ENCODE measurements at places on chromosomes 7 and 10. TPM values are rescaled to one million over a fixed set of nuclear protein-coding genes. Genes with fewer than 3 reads are reported as not detected.

Gene PON1
- 0.49 TPM for total RNA-seq

Gene GSTK1
- total RNA-seq, result 149 TPM

- no peak overlapping the region for H3K27ac ChIP-seq
- no peak overlapping the region for H3K4me3 ChIP-seq
- no peaks in the 10 kb centered on the region for H3K36me3 ChIP-seq
- peaks cover under 1% of the 10 kb centered on the region for H3K4me1 ChIP-seq
- no peak for DNase-seq
- H3K27me3 ChIP-seq, result no peaks in the 10 kb centered on the region
These were observed 70.9 kb downstream of the ATXN7L1 start for GRCh38 chr7:105805447-105806019.

- peak overlapping the region; percentile 70 for H3K27ac ChIP-seq
- H3K36me3 ChIP-seq, result no peaks in the 10 kb centered on the region
- H3K4me3 ChIP-seq, result peak overlapping the region; percentile 93
- H3K4me1 ChIP-seq, result peaks cover 14% of the 10 kb centered on the region
These were observed 660 bp downstream of the SUV39H2 start for GRCh38 chr10:14879124-14879927.

DNA sequence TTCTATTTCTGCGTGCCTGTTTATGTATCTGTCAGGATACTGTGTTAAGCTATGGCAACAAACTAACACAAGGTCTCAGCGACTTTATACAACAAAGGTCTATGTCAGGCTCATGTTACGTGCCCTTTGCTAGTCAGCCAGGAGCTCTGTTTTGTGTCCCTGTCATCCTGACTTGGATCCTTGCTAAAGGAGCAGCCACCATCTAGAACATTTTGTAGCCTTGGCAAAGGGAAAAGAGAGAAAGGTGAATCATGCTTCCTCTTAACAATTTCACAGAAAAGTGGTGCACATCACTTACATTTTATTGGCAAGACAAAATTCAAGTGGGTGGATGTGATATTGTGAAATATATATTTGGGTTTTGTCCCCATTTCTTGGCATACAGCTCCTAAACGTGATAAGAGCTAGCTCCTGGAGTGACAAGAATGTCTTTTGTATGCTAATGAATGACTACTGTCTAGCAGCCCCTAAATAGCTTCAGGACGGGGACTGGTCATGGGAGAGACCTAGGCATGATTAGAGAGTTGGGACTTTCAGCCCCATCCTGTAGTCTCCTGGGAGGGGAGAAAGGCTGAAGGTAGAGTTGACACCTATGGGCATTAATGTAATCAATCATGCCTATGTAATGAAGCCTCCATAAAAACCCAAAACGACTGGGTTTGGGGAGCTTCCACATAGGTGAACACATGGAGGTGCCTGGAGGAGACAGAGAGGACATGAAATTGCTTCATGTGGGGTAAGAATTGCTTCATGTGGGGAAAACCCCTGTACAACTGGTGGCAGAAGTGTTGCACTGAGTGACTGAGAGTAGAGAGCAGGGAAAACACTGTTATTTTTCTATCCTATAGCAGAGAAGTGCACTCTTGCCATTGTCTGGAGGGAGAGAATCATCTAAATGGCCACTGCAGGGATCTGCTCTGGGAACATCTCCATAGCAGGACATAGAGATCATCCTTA is 33.0 kb downstream of the MRPL32 start:
- H3K4me3 ChIP-seq, result no peak overlapping the region
- H3K27ac ChIP-seq, result no peak overlapping the region
- no peaks in the 10 kb centered on the region for H3K27me3 ChIP-seq
- DNase-seq, result no peak
- H3K4me1 ChIP-seq, result no peaks in the 10 kb centered on the region

DNA sequence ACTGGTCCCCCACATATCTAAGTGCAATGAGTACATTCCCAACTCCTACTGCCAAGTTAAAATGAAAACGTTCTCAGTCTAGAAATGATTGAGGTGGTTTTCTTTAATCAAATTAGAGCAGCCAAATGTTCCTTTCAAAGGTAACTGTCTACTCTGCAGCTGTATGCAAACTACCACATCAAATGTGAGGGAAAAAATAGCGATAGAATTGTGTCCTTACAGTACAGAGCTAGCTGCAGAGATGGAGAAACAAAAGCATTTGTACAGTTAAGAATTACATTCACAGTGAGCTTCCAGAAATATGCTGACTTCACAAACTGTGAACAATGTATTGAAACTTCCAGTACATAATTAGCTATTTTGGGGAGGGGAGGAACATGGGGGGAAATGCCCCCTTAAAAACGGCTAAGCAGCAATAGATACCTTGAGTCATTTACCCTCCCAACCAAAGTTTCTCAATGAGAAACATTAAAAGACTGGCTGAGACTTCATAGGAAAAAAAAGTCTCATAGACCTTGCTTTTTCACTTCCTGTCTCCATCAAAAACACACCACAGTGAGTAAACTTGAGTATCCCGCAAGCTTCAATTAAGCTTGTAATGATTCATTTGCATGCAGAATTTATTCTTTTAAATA is 22.9 kb downstream of the CDK6 start:
- H3K36me3 ChIP-seq, result no peaks in the 10 kb centered on the region
- no peak overlapping the region for H3K27ac ChIP-seq
- peaks cover 11% of the 10 kb centered on the region for H3K4me1 ChIP-seq
- no peaks in the 10 kb centered on the region for H3K27me3 ChIP-seq

All from upper lobe of right lung (tissue), 1 donor.